ENCODE measurements at places on chromosomes 11 and 22.

DNA sequence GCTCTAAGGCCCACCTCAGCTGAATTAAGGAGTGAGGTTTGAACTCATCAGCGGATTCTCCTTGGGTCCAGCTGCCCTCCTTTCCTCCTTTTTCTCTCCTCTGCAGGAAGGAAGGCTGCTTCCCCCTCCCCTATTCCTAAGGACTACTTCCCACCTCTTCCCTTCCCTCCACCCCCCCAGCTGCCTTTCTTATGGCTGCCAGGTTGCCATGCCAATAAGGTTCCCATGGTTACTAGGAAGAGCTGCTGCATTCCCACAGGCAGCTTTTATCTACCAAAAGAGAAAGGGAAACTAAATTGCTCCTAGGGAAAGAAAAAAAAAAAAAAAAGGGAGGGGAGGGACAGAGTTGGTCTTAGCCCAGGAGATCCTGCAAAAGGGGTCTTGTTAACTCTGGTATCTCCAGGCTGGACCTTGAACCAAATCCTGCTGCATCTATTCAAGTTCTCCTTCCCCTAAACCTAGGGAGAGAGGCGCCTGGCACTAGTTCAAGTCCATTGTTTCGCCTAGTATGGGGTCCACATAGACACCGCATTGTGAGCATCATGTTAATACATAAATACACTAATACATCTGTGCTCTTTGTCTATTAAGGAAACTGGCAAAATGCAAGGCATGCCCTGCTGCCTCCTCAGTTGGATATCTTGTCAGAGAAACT lies 21.2 kb upstream of the FEZ1 start:
- DNase-seq: no peak

DNA sequence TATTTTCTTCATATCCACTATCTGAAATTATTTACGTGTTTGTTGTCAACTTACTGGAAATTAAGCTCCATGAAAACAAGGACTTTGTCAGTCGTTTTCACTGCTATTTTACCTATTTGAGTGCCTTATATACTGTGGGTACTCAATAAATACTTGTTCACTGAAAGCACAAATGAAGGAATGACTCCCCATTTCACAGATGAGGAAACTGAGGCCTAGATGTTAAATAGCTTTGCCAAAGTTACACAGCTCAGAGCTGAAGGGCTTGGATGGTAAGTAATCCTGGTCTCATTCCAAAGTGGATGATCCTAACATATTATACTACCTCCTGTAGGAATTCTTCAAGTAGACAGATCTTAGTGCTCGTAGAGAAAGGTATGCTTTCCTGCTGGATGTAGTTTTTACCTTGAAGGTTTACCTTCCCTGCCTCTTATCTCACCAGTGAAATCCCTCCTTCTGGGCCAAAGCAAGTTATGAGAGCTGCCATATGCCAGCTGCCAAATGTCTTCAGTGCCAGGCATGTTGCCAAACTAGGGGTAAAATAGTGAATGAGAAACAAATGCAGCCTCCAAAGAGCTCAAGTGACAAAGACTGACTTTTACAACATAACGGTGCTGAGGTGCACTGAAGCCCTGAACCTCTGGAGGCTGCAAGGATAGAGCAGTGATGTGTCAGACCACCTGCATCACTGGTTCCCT lies 129.7 kb downstream of the TRIM44 start:
- no peak for DNase-seq

- no peak for DNase-seq
Measured at GRCh38 chr11:80782135-80782885, 1341.5 kb upstream of the TENM4 start.

GRCh38 chr22:49053578-49053977 lies 774.1 kb downstream of the BRD1 start:
- no peak for DNase-seq

GRCh38 chr11:66414120-66414934 lies 6.5 kb upstream of the NPAS4 start:
- no peak for DNase-seq

DNA sequence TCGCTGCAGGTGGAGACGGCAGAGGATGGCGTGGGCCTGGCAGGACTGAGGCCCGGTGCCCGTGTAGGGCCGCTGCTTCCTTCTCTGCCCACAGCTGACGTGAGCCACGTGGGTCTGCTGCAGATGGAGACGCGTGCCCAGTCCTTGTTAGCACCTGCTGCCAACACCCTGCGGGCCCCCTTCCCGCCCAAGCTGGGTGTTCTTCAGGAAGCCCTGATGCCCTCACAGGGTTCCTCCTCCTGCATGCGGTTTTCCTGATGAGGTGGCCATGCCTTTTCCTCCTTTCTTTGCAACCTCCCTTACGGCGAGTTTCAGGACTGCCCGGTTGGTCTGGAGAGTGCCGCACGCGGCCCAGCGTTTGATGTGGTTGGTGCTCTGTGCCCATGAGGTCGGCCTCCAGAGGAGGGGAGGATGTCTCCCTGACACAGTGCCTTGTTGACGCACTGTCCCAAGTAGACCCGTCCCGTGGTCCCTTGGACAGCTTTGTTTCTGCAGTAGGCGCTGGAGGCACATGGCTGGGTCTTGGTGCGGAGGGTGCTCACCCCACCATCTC lies 44.7 kb downstream of the AP2A2 start:
- DNase-seq: no peak

- DNase-seq: no peak
Measured at GRCh38 chr11:95486466-95486865, 255.5 kb upstream of the SESN3 start.

- no peak for DNase-seq
Measured at GRCh38 chr22:41582694-41583093, 6.9 kb downstream of the PMM1 start.

DNA sequence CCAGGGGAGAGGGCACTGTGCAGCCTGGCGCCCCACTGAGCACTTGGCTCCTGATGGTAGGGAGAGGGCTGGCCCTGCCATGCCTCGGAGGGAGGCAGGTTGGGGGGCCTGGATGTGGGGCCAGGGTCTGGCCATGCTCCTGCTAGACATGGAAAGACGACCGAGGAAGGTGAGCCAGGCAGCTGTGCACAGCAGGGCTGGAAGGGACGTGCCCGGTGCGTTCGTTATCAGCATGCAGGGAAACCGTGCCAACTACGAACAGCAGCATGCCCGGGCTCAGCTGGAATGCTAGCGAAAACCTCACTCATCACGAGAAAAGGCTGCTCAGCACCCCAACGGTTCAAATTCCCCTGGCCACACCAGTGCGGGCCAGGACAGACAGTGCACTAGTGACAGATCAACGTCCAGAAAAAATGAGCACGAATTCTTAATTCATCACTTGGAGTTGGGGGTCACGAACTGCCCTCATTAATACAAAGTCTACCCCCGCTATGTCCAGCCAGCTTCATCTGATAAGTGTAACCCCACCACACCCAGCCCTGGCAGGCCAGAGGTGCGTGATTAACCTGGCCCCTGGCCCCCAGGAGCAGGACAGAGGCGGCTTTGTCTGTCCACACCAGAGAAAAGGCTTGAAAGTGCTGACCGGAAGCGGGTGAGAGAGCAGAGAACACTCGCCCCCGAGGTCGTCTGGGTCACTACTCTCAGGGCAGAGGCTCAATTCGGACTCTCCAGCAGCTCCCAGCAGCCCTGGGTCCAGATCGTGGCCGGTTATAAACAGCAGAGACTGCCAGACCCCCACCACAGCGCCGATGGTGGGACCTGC lies 84.2 kb downstream of the CELSR1 start:
- no peak for DNase-seq

DNA sequence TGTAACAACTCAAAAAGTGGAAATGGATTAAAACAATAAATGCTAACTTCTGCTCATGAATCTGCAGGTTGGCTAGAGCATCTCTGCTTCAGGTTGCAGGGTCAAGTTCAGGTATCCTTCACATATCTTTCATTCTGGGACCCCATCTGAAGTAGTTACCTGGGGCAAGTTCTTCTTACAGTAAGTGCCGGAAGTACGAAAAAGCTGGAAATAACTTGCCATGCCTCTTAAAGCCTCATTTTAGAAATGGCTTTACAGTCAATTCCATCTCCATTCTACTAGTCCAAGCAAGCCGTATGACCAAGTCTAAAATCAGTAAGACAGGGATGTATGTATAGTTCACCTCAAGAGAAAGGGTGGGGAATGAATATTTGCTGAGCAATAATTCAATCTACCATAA lies 93.7 kb downstream of the FCHSD2 start:
- DNase-seq: no peak

DNA sequence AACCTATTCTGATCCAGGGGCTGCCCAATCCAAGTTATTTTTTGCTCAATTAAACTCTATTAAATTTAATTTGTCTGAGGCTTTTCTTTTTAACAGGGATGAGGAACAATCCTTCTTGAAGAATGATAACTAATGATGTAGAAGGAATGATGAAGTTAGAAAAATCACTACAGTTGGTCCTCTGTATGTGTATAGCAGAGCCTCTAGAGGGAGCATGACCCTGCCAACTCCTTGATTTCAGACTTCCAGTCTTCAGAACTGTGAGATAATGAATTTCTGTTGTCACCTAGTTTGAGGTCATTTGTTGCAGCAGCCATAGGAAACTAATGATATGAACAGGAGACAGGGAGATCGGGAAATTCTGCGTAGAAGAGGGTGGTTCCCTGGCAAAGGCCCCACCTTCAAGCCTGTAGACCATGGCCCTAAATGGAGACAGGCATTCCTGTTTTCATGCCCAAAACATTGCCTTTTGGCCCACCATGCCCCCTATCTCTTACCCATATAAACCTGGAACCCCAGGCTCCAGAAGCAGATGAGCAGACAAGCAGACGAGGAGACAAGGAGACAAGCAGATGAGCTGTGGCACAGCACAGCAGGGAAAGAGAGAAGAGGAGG lies 7.7 kb upstream of the QSER1 start:
- DNase-seq: peak; percentile 21

GRCh38 chr22:43269646-43270045 lies 73.5 kb downstream of the SCUBE1 start:
- DNase-seq: no peak

DNA sequence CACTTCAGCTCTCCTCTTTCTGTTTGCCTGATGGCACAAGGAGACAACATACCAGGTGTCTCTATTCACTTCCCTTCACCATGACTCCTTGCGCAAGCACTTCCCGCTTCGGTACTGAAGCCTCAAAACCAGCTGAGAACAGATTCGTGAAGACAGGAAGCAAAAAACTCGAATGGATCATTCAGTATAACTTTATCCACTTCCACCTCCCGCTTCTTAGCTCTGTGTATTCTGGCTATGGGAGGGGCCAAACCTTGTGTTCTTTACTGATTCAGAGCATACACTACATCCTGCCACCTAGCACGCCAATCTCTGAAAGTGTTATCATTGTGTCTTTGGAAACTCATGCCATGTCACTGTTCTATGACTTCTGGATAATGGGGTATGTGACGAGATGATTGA lies 62.2 kb upstream of the ADA2 start:
- DNase-seq: no peak

- DNase-seq: no peak
Measured at GRCh38 chr11:113420808-113421207, 33.2 kb downstream of the ANKK1 start.

GRCh38 chr11:103370076-103370475 lies 260.9 kb downstream of the DYNC2H1 start:
- no peak for DNase-seq

- DNase-seq: no peak
Measured at GRCh38 chr22:45314054-45314721, 4.5 kb downstream of the FAM118A start.

DNA sequence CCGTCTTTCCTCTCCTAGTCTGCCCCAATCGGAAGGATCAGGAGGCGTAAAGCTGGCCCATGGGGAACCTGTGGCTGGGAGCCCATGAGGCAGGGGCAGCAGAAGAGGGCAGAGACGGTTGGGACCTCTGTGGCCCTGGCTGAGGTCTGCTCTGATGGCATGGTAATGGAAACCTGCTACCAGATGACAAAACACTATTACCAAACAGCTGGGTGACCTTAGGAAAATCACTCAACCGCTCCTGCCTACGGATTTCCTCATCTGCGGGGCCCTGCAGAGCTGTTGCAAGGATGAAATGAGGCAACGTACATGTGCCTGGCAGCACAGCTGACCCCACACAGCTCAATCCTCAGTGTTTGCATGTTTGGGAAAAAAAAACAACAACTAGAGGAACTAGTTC lies 4.6 kb downstream of the AP5B1 start:
- DNase-seq: no peak

DNA sequence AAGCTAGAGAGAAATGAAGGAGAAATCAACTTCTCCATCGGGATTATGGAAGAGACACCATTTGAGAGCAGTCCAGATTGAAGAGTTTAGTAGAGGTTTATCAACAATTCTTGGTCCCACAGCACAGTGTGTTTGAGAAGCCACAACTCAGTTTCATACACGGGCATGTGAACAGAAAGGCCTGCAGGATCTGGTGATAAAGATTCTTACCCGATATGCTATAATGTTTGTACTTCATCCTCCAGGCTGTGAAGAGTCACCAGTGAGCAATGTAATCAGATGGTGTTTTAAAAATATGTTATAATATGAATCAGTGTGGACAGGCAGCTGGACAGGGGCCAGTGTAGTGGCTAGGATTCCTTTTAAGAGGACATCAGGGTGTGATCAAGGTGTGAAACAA lies 29.7 kb upstream of the VWA5A start:
- DNase-seq: no peak

DNA sequence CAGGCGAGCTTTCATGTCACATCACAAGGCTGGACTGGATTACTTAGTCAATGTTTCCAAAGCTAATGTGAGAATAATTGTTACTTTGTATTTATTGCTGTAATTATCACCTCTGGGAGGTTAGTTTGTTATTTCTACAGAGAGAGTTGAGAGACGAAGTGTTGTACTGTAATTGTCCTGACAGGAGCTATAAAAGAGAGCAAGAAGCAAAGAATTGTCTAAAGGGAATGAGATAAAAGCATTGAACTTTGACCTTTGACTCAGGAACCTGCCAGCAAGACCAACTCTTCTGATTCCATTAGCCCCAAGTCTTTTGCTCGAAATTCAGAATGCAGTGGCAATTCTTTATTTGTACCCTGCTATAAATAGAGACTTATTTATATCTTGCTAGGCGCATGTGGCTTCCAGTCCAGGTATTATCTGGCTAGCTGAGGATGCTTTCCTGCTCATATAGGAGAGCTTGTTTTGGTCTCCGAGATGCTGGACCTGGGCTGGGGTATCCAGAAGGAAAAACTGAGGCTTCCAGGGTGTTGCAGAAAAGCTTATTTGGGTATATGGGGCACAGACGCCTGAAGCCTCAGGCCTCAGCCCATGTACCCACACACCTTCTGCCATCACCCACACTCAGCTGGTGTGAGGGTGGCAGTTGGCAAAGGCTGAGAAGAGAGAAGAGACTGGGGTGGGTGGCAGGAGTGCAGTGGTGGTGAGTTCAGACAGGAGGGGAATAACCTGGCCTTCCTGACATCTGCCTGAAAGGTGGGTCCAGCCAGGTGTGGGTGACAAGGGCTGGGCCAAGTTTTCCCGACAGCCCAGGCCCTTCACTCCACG lies 40.7 kb downstream of the SYT13 start:
- no peak for DNase-seq

GRCh38 chr22:29186302-29186701 lies 19.4 kb upstream of the EMID1 start:
- DNase-seq: no peak

GRCh38 chr11:14451825-14452224 lies 47.8 kb downstream of the COPB1 start:
- DNase-seq: no peak

DNA sequence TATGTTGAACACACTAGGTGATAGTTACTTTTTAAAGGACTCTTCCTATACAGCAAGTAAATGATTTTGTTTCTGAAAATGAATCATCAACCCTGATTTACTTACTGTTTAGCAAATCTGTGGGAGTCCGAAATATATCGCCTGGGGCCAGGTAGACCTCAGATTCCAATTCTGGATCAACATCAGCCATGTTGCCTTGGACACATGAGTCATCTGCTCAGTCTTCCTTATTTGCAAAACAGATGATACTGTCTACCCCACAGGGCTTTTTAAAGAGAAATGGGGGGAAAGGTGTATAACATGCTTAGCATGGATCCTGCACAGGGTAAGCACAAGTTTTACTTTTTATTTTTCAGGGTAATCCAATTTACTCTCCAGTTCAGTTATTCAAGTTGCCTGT lies 324.2 kb downstream of the TENM4 start:
- DNase-seq: no peak
